Naive thymus-derived CD8-positive, alpha-beta T cell (primary cell): ENCODE measurements at places on chromosomes 6 and 20. TPM values are rescaled to one million over a fixed set of nuclear protein-coding genes. Genes with fewer than 3 reads are reported as not detected.

TRIM10 gene
- not detected for total RNA-seq

SCRT2 gene
- not detected for total RNA-seq

AGER gene
- 60.3 TPM for total RNA-seq

SLC22A23 gene
- 5.0 TPM for total RNA-seq

BPIFB4 gene
- total RNA-seq: not detected

AKAP7 gene
- 20.9 TPM for total RNA-seq
